Activated CD4-positive, alpha-beta T cell treated with anti-CD3 and anti-CD28 coated beads for 24 hours (primary cell): ENCODE measurements at places on chromosomes 2 and 18.

DNA sequence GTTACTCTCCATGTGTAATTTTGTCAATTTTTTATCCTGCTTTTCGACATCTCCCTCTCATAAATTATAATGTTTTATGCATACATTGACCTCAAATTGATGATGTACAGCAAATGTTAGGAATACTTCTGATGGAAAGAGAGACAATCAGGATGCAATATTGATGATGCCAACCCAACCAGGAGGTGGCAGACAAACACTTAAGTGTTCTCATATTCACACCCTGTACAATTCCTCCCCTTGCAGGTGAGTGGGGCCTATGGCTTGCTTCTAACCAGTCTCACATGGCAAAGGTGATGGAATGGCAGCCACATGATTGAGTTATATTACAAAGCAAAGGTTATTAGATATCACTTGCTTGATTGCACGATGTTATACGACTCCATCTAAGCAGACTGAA lies 594.3 kb upstream of the REG3G start:
- DNase-seq = no peak

DNA sequence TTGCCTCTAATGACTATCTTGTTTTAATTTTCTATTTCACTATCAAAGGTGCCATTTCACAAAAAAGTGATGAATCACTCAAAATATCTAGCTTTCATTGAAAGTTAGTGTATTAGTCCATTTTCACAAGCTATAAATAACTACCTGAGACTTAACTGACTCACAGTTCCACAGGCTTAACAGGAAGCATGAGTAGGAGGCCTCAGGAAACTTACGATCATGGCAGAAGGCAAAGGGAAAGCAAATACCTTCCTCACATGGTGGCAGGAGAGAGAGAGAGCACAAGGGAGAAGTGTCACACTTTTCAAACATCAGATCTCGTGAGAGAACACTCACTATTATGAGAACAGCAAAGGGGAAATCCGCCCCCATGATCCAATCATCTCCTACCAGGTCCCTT lies 1220.4 kb upstream of the ZEB2 start:
- DNase-seq = no peak

- DNase-seq = no peak
Measured at GRCh38 chr18:34350778-34351177, 126.1 kb upstream of the NOL4 start.

DNA sequence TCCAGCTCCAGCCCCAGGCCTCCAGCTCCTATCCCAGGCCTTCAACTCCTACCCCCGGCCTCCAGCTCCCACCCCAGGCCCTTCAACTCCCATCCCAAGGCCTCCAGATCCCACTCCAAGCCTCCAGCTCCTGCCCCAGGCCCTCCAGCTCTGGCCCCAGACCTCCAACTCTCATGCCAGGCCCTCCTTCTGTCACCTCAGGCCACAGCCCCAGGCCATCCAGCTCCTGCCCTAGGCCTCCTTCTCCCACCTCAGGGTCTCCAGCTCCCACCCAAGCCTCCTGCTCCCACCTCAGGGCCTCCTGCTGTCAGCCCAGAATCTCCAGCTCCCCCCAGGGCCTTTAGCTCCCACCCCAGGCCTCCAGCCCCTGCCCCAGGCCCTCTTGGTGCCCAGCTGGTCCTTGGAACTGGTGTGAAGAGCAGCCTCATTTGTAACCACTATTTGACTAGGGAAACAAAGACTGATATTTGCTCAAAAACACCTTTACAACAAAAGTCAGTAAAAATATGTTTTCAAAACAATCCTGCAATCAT lies 67.8 kb upstream of the SALL3 start:
- DNase-seq = no peak

GRCh38 chr18:68429111-68429510 lies 285.8 kb downstream of the TMX3 start:
- DNase-seq = no peak

GRCh38 chr18:49850636-49851035 lies 37.3 kb upstream of the ACAA2 start:
- DNase-seq = no peak

GRCh38 chr2:10307561-10308156 lies 5.0 kb downstream of the HPCAL1 start:
- DNase-seq = no peak

DNA sequence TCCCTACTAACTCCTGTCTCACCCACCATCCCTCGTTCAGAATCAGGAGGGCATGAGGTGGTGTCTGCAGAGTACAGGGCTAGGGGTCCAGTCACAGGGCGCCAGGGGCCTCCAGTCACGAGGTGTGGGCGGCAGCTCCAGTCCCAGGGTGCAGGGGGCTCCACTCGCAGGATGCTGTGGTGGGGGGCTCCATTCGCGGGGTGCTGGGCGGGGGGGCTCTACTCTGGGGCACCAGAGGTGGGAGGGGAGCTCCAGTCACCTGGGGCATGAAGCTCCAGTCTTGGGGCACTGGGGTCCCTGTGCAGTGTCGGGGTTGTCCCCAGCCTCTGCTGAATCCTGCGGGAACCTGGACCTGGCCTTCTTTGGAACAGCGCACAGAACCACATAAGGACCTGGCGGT lies 66.0 kb downstream of the EIPR1 start:
- DNase-seq = no peak

DNA sequence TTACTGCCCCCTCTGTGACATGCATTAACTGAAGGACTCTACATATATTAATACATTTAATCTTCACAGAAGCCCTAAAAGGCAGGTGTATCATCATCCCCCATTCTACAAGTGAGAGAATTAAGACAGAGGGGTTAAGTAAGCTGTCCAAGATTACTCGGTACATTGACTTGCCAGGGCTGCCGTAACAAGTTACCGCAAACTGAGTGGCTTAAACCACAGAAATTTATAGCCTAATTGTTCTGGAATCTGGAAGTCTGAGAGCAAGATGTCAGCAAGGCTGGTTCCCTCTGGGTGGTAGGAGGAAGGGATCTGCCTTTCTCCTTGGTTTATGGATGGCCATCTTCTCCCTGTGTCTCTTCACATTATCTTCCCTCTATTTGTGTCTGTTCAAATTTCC lies 605.5 kb downstream of the EPHA4 start:
- DNase-seq = no peak

GRCh38 chr18:70260683-70261082 lies 28.2 kb upstream of the SOCS6 start:
- no peak for DNase-seq

- DNase-seq = no peak
Measured at GRCh38 chr2:171034315-171034714, 105.3 kb downstream of the GORASP2 start.

DNA sequence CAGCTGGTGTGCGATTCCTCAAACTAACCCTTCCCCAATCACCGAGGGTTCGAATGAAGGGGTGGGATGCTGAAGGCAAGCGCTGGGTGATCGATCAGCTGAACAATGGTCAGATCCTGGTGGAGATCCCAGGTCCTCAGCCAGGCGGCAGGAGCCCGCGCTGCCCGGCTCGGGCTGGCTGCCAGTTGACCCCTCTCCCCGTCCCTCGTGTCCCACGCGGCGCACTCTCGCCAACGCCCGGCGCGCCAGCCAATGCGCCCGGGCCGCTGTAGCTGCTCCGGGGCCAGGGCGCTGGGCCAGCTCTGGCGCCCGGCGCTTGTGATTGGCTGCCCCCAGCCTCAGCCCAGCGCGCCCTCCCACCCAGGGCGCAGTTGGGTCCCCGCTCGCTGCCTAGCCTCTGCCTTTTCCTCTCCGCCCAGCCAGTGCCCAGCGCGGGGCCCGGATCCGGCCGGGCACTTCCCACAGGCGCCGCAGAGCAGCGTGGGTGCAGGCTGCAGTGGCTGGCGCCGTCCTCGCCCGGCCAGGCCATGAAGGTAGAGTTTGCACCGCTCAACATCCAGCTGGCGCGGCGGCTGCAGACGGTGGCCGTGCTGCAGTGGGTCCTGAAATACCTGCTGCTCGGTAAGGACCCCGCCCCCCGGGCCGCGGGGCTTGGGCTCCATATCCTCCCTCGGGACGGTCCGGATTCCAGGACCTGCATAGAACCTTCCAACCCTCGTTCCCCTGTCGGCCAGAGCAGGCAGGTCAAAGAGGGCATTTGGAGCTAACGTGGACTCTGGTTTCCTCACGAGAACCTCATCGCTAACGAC lies at the start of gene MOGAT1:
MOGAT1 (plus strand) TSS at position 400 of the 809 bp plus-strand sequence; CDS start at position 528, 128 bp downstream.
- no peak for DNase-seq
